NCI-H1105 treated with DMSO at 0.1 percent for 48 hours (cell line): ENCODE measurements at places on chromosomes 12 and 14.

DNA sequence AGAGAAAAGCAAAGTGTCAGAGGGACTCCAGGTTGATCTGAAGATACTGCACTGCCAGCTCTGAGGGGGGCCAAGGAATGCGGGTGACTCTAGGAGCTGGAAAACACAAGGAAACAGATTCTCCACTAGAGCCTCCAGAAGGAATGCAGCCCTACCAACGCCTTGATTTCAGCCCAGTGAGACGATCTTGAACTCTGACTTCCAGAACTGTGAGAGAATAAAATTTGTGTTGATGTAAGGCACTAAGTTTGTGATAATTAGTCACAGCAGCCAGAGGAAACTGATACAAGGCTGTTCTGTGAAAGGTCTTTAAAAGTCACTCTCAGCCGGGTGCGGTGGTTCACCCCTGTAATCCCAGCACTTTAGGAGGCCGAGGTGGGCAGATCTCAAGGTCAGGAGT, 34.2 kb downstream of the CKAP4 start:
- DNase-seq = no peak

GRCh38 chr12:108424816-108425215, 85.7 kb upstream of the CMKLR1 start:
- no peak for DNase-seq

- DNase-seq = no peak
These were observed 11.3 kb downstream of the VASH1 start for GRCh38 chr14:76772300-76773187.

- DNase-seq = no peak
These were observed 111.6 kb upstream of the PZP start for GRCh38 chr12:9319842-9320173.

- no peak for DNase-seq
These were observed 15.9 kb upstream of the LRRK2 start for GRCh38 chr12:40208707-40209446.

GRCh38 chr12:113399490-113399889, 4.2 kb downstream of the SDS start:
- DNase-seq = no peak

DNA sequence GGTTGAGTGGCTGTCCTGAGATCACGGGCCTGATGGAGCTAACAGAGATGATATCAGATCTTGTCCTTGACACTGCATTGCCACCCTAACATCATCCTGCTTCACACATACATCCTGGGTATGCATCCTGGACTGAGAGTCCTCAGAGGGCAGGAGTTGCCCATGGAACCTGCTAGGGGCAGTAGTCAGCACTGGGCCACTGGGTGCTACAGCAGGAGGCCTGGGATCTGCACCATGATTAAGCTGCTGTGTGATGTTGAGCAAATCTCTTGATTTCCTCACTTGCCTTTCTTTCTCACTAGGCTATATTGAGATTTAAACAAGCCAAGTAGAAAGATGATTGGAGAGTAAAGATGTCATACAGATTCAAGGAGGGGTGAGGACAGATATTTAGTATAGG, 22.1 kb upstream of the EIF4B start:
- no peak for DNase-seq

- no peak for DNase-seq
These were observed 149.2 kb downstream of the DYRK2 start for GRCh38 chr12:67797753-67798152.

- peak; percentile 95 for DNase-seq
These were observed 762 bp downstream of the C12orf57 start for GRCh38 chr12:6944381-6945186.

DNA sequence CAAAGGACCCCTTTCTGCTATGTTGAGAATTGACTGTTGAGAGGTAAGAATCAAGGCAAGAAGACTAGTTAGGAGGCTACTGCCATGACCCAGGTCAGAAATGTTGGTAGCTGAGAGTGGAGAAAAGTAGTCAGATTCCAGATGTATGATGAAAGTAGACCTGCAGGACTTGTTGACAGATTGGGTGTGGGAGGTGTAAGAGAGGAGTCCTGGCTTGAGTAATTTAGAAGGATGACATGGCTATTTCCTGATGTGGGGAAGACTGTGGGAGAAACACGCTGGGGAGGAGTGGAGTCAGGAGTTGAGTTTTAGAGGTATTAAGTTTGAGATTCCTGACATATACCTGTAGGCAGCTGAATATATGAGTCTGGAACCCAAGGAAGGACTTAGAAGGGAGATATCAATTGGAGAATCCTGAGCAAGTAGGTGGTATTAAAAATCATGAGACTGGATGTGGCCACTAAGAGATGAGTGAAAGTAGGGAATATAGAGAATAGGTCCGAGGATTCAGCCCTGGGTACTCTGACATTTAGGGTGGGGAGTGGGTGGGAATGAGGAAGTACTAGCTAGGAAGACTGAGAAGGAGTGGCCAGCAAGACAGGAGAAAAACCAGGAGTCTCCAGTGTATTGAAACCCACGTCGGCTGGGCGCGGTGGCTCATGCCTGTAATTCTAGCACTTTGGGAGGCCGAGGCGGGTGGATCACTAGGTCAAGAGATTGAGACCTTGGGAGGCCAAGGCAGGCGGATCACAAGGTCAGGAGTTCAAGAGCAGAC, 12.6 kb upstream of the DDX47 start:
- no peak for DNase-seq

DNA sequence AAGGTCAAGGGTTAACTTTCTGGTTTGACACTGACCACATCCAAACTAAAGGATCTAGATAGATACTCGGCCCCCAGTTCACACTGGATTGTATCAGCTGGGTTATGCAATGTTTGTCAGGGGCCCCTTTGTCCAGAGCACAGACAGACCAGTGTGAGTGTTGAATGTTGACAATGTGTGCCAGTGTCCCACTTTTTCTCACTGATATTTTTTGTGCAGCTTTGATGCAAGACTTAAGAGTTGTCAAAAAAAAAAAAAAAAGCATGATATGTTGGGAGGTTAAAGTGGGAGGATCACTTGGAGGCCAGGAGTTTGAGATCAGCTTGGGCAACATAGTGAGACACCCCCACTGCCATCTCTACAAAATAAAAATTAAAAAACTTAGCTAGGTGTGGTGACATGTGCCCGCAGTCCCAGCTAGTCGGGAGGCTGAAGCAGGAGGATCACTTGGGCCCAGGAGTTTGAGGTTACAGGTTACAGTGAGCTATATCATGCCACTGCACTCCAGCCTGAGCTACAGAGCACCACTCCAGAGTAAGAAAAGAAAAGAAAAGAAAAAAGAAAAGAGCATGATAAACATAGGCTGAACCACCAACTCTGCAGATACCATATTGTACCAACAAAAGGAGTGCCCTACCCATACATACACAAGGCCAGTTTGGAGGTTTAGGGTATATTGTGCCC, 97.5 kb downstream of the LGR5 start:
- DNase-seq = no peak
